ENCODE measurements at places on chromosomes 13 and 19. TPM values are rescaled to one million over a fixed set of nuclear protein-coding genes. Genes with fewer than 3 reads are reported as not detected.

The FCAR gene
- 3.9 TPM for total RNA-seq

The ZNF583 gene
- 15.6 TPM for total RNA-seq

The ZNF493 gene
- total RNA-seq, result 75.3 TPM

The NLRP11 gene
- not detected for total RNA-seq

The ICAM4 gene
- not detected for total RNA-seq

The DHDH gene
- total RNA-seq, result 2.1 TPM

The ZNF541 gene
- 1.5 TPM for total RNA-seq

The SLC25A41 gene
- 4.8 TPM for total RNA-seq

The EBPL gene
- total RNA-seq, result 17.7 TPM

The ZNF221 gene
- 15.4 TPM for total RNA-seq

The S1PR5 gene
- 17.5 TPM for total RNA-seq

The OR10H2 gene
- not detected for total RNA-seq

The TMEM272 gene
- 3.1 TPM for total RNA-seq

The SPRYD7 gene
- 21.8 TPM for total RNA-seq

The KIR3DL1 gene
- not detected for total RNA-seq

The SPTBN4 gene
- 82.3 TPM for total RNA-seq

The PTH2 gene
- total RNA-seq, result not detected

The QPCTL gene
- total RNA-seq, result 3.0 TPM

The TMPRSS9 gene
- not detected for total RNA-seq

The FAM216B gene
- not detected for total RNA-seq

The PGLYRP1 gene
- total RNA-seq, result not detected

The ZNF599 gene
- total RNA-seq, result 5.5 TPM

The SLC1A5 gene
- 7.7 TPM for total RNA-seq

The TMEM161A gene
- 19.1 TPM for total RNA-seq

The ZNF611 gene
- total RNA-seq, result 26.1 TPM

The CD37 gene
- 9.0 TPM for total RNA-seq

The ZNF234 gene
- total RNA-seq, result 18.4 TPM

The CD209 gene
- total RNA-seq, result 1.2 TPM

The ZNF792 gene
- total RNA-seq, result 3.3 TPM

The OSCAR gene
- total RNA-seq, result 2.2 TPM

The CYSLTR2 gene
- 1.8 TPM for total RNA-seq

The POLRMT gene
- 60.6 TPM for total RNA-seq

The IGFL1 gene
- not detected for total RNA-seq

The METTL21C gene
- 2.6 TPM for total RNA-seq

The PSPN gene
- total RNA-seq, result 5.5 TPM

The CATSPERD gene
- not detected for total RNA-seq

The ZNF574 gene
- total RNA-seq, result 14.2 TPM

The CUL4A gene
- total RNA-seq, result 49.4 TPM

The KLK12 gene
- not detected for total RNA-seq

The KLF1 gene
- total RNA-seq, result 0.31 TPM
